BJ (cell line): ENCODE measurements at places on chromosomes 5 and 9.

GRCh38 chr9:14222149-14222835 is 91.6 kb downstream of the NFIB start:
- DNase-seq = no peak

DNA sequence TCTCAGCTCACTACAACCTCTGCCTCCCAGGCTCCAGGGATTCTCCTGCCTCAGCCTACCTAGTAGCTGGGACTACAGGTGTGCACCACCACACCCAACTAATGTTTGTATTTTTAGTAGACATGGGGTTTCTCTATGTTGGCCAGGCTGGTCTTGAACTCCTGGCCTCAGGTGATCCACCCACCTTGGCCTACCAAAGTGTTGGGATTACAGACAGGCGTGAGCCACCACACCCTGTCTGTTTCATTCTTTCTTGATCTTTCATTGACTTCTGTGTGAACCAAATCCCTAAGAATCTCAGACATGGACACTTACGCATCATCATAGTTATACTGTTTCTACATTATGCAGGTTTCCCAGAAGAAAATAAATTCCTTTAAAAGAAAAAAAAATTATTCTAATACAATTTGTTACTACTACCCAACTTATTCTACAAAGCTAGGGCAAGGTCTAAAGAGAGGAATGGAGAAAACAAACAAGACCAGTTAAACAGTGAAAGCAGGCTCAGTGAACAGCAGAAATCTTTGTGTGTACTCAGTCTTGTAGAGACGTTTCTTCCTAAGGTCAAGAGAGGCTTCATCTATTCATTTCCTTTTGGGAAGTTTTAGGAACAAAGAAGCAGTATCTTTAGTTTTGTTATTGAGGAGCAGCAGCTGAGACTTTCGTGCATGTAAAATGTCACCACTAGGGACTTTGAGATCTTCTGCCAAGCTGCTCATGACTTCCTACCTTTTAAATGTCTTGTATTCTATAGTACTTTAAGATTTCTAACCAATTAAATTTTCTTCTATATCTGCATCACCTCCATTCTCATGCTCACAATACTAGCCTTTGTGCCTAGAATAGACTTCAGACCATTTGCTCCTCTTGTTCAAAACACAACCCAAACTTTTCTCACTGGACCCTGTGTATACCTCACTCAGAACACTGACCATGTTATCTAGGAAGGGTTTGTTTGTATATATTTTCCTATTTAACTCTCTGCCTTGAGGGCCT is 5.6 kb upstream of the HMGCR start:
- no peak for DNase-seq

DNA sequence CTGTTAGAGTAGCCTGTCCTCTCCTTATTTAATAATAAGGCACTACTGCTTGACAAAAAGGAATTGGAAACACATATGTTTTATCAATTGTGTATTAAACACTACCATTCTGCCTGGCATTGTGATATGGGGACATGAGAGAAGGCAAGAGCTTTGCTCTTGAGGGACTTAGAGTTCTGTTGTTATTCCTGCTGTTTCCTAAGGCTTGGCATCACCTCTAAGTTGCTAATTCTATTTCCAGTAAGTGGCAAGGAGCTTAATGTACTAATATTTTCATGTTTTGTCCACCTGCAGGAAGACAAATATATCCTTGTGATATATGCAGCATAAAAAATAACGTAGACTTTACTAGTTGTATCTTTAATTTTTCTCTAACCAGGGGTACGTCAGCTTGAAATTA is 12.6 kb downstream of the HMGCR start:
- no peak for DNase-seq

GRCh38 chr9:14314424-14314928 is 535 bp upstream of the NFIB start:
- DNase-seq = no peak

DNA sequence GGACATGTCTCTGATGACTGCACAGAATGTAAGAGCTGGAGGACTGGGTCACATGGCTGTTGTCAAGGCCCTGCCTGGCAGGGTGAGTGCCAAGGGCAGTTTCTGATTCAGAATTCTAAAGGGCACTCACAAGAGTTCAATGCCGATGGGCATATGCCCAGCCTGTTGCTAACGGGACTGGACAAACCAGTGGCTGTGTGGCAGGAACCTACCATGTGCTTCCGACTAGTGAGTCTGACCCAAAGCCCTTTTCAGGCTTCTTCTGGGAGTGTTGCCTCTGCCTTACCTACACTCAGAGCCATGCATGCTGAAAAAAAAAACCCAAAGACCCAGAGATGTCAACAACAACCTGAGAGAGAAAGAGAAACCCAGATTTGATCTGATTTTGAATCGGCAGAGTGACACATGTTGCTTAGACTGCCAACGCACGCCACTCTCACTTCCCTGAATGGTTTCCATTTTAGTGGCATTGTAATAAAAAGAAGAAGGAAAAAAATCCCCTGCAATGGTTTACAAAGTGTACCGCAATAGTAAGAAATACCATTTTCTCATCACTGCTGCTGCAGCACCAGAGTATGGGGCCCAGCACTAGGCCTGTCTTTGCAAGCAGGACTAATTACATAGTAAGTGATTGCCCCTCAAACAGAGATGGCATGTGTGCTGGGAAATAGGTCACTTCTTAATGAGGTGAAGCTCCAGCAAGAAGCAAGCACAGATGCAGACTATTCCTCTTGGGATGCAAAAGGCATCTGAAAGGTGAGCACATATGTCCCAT is 194.3 kb downstream of the PALM2AKAP2 start:
- DNase-seq = no peak

DNA sequence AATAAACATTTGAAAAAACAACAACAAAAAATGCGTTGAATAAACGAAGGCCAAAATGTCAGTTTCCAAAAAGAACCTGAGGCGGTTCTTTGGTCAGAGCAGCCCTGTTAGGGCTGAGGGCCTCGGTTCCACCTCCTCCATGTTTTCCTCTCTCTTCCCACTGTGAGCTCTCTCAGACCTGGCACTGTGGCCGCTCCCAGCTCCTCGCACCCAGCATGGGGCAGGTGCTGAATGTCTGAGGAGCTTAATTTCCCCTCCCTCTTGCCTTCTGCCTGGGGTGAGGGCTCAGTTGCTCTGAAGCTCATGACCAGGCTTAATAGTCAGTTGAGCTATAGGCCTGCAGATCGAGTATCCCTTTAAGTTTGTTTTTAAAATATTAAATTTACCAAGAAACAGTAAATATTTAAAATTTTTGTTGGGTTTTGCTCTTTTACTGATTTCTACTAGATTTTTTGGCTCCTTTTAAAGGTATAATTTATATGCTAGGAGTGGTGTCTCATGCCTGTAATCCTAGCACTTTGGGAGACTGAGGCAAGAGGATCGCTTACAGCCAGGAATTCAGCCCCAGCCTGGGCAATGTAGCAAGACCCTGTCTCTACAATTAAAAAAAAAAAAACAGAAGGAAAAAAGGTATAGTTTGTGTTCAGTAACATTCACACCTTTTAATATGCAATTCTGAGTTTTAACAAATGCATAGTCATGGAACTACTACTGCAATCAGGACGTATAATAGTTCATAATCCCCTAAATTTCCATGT is 28.1 kb downstream of the DAPK1 start:
- DNase-seq = no peak

- no peak for DNase-seq
Observed at GRCh38 chr5:53373451-53374158, 106.8 kb upstream of the FST start.
